Hypothalamus (tissue), 51 donors: ENCODE measurements at places on chromosomes 7 and 10.

GRCh38 chr10:775245-776075 is 86.0 kb upstream of the DIP2C start:
- no peak for DNase-seq

DNA sequence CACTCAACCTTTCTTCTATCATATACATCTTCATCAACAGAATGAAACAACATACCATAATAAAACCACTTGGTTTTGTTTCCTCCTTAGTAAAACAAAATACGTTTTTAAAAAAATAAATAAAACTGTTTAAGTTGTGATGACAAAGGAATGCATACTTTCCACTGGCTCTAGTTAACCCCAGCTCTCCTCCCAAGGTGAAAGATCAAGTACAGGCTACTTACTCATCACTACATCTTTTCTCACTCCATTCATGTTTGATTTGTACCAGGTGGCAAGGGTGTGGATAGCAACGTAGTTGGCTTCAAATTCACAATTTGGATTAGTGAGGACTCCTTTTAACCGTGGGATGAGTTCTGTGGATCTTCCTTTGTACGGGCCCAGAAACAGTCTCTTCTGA is 14.7 kb downstream of the OGA start:
- DNase-seq = no peak

GRCh38 chr10:74213571-74214162 is 62.6 kb downstream of the ADK start:
- DNase-seq = no peak

- no peak for DNase-seq
These were observed 32.5 kb upstream of the EPC1 start for GRCh38 chr10:32379318-32379949.

DNA sequence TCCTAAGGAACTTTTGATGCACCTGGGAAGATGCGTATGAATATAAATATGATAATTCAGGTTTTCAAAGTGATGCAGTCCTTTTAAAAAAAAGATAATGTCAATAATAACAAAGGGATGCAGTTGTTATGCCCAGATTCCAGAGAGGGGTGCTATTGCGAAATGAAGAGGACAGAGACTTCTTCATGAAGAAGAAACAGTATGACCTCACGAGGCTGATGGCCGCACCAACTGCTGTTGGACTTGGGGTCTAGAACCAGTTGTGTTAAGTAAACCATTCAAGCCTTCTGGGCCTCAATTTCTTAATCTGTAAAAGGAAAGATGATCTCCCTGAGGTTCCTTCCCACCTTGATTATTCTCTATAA is 55.1 kb downstream of the LYZL2 start:
- no peak for DNase-seq

DNA sequence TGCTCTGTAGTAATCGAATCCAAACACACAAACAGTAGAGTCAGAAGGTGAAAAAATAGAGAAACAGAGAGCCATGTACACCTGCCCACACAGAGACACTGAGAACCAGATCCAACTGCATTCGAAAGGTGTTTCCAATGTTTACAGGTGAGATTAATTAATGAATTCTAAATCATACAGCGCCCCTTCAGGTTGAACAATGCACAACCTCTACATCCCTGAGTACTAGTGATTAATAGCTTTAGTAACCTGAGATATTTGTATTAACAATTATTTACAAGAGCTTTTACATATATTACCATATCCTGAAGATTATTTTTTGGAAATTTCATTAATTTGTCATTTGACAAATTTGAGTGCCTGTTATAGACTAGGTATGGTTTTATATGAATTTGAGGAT is 7.6 kb upstream of the MRC1 start:
- DNase-seq = no peak

DNA sequence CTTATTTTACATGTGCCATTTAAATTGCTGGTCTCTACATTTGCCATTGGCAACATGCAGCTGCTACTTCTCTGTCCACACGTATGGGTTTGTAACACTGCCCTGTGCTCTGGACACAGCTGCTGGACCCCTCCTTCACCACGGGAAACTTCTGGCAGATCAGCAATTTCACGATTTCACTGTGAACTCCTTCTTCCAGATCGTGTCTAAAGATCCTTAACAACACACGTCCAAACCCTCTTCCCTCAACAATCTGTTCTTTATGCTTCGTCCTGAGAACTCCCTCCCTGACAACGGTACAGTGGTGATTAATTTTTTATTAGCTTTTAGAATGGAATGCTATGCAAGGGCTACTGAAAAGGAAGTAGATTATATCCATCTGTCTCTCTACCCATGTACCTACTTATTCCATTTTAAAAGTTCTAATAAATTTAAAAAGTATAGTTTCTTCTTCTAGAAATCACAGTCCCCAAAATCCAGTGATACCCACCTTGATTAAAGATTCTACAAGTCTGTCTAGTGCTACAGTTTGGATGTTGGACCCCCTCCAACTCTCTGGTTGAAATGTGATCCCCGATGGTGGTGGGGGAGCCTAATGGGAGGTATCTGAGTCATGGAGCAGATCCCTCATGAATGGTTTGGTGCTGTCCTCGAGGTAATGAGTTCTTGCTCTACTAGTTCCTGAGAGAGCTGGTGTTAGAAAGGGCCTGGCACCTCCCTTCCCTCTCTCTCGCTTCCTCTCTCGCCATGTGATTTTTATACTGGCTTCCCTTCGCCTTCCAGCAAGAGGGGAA is 81.0 kb downstream of the KIAA1549 start:
- DNase-seq = no peak

DNA sequence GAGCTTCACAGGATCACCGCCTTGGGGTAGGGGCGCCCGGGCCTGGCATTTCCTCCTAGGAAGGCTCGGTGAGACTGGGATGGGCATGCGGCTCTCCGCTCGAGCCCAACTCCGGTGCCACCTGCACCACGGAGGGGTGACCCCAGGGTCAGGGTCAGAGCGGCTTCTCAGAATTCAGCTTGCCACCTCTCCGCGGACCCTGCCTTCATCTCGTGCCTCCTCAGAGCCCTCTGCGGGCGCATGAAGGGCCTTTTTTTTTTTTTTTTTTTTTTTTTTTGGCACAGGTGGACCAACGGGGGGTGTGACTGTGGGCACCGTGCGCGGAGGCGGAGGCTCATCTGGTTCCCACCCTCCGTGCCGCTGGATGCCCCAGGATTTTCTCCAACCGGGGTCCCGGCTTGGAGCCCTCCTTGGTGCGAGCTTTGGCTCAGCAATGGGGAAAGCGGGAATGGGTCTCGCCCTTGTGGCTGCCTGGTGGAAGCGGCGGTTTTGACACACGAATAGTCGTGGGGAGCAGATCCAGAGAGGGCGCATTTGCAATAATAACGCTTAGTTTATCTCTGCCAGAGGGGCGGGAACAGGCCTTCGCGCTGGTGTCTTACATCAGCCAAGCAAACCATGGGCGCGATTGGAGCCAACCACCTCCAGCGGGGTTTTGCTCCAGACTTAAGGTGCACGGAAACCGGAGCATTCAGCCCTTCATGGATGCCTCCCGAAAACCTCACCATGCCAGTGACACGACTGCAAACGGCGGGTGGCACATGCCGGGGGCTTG is 5.0 kb upstream of the TNRC18 start:
- peak; percentile 61 for DNase-seq

- no peak for DNase-seq
These were observed 110.4 kb downstream of the MICALL2 start for GRCh38 chr7:1348823-1349335.

DNA sequence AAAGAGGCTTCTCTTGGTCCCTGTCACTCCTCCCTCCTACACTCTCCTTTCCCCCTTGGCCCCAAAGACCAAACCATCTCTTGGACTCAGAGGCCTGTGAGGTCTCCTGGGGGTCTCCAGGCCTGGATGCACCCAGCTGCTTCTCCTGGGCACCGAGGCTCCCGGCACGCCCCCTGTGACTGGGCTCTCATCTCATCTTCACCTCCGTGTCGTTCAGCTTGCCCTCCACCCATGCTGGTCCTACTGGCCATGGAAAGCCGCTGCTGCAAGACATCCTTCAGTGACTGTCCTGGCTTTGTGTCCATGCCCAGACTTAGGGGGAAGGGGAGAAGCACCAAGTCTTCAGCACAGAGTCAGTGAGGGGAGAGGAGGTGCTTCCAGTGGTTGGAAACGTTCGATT is 141.4 kb upstream of the RET start:
- DNase-seq = no peak

- no peak for DNase-seq
These were observed 97.2 kb downstream of the KMT2C start for GRCh38 chr7:152338561-152338960.

DNA sequence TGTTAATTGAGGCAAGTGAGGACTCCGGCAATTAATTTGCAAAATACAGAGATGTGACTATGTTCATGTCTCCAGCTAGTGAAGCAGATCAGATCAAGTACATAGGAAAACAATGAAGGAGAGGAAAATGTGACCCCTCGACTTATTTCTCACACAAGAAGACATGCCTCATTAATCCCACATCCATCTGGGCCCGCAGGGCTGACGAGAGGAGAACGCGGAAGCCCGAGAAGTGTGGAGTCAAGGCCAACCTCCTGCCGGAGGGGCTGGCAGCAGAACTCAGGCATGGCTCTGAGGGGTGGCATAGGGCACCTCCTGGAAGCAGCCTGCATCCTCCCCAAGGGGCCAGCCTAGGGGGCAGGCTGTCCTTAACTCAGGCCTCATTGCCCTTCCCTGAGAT is 54.4 kb downstream of the ZNF503 start:
- no peak for DNase-seq

GRCh38 chr10:17021656-17022465 is 107.8 kb downstream of the CUBN start:
- no peak for DNase-seq

- DNase-seq = no peak
These were observed 13.2 kb downstream of the WDR91 start for GRCh38 chr7:135197906-135198655.

DNA sequence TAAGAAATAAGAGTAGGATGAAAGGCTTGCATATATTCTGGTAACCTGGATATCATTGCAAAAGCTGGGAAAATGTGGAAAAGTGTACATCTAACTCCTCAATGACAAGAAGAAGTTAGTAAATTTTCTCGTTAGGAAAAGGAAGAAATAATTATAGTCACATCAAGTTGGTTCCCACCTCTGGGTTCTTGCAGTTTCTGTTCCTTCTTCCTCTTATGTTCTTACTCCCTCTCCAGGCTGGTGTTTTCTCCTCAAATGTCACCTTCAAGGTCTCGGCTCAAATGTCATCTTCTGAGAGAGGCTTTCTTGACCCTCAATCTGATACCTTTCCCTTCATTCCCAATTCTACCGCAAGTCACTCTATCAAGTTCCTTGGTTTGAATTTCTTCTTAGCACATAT is 64.4 kb downstream of the ENTPD1 start:
- DNase-seq = no peak

DNA sequence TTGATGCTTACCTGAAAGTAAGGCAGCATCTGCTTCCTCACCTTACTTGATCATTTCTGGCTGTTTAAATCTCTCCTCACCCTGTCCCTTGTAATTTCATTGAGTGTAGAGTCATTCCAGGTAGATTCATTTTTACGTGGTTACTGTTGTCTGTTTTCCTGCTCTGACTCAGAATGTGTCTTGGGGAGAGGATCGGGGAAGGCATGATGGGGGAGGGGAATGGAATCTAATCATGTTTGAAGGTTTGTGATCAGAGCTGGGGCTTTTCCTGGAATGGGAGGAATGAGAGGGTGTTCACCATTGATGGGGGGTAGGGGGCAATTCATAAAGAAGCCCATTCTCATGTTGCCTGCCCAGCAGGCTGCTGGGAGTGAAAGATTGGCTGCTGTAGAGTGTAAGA is 18.7 kb downstream of the SEC24C start:
- no peak for DNase-seq

GRCh38 chr10:59432207-59432900 is 70.0 kb upstream of the FAM13C start:
- DNase-seq = no peak

- DNase-seq = no peak
These were observed 225.5 kb downstream of the SFMBT2 start for GRCh38 chr10:7185367-7185690.

DNA sequence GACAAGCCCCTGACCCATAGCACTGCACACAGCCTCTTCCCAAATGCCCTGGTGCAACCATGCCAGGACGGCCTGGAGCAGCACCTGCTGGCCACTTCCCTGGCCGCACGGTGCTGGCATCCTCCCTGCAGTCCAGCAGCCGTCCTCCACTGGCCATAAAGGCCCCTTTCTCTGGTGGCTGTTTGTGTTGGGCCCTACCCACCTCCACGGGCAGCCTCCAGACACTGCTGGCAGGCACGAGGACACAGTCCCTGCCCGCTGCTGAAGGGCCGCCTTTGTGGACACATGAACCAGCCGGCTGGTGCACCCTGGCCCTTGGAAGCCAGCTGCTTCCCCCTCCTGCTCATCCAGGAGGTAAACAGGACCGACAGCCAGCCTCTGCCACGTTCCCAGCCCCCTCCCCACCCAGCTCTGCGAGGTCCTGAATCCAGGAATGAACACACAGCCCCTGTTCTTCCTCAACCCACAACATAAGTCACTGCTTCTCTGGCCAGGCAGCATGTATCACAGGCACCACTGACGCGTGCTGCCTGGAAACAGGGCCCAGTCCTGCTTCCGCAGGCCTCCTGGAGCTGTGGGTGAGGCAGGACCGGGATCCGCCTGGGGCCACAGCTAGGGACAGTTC is 43.8 kb downstream of the SPOCK2 start:
- peak; percentile 95 for DNase-seq

DNA sequence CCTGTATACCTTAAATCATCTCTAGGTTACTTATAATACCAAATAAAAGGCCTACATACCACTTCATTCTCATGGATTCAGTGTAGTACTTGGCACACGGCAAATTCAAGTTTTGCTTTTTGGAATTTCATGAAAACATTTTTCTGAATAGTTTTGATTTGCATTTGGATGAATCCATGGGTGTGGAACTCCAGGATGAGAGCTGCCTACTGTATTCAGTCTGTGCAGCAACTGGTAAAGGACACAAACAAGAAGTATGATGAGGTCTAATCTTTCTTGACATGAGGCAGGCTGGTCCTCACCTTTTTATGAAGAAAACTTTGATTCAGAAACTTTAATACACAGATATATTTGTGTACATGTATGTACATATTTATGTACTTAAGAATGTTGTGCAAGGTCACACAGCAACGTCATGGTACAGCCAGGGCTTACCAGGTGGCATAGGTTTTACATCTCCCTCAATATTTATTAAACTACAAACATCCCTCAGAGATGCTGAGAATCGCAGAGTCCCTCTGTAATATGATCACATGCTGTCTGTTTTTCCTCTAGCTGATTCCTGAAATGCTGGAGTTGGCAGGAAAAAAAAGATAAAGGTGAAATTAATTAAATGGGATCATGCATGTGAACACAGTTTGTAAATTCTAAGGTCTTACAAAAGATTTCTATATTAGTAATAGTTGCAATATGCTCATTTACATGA is 239.6 kb downstream of the PRKG1 start:
- DNase-seq = no peak
